ENCODE measurements at places on chromosomes 2 and 18.

- DNase-seq = no peak
These were observed 3031.0 kb upstream of the TEKT4 start for GRCh38 chr2:91839904-91840868.

DNA sequence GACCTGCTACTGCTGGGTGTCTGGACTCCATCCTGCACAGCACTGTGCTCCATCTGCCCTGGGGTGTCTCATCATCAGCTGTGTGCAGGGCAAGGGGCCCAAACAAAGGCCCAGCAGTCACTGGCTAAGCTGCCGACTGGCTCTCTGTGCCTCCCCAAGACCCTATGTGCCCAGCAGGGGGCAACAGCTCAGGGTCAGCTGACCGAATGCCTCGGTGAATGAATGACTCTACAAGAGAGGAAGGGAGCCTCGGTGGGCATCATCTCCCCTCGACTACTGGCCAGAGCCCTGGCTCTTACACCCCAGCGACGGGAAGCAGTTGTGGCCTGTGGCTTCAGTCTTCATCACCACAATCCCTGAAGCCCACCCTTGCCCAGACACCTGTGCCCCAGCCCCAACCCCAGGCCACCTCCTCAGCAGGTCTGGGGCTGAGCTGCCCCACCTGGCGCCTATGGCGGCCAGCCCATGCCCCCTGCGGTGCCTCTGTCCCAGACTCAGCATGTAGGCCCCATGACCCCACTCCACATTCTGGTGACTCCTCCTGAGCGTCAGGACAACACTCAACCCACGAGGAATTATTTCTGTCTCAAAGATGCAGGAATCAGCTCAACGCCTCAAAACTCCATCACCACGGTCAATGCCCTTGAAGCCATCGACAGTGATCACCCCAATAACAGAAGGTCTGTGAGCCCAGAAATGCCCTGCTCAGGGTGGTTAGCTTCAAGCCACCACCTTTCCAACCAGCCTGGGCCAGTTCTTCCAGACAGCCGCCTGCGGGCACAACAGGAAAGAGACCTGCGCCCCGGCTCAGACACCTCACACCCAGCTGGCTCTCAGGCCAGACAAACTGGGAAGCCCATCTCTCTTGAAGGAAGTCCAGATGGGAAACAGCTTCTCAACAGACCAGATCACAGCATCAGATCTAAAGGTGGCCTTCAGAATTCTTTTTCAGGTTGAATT, 1.6 kb upstream of the GPR17 start:
- DNase-seq = no peak

- DNase-seq = no peak
These were observed 1296.0 kb upstream of the ZEB2 start for GRCh38 chr2:145815933-145816332.

DNA sequence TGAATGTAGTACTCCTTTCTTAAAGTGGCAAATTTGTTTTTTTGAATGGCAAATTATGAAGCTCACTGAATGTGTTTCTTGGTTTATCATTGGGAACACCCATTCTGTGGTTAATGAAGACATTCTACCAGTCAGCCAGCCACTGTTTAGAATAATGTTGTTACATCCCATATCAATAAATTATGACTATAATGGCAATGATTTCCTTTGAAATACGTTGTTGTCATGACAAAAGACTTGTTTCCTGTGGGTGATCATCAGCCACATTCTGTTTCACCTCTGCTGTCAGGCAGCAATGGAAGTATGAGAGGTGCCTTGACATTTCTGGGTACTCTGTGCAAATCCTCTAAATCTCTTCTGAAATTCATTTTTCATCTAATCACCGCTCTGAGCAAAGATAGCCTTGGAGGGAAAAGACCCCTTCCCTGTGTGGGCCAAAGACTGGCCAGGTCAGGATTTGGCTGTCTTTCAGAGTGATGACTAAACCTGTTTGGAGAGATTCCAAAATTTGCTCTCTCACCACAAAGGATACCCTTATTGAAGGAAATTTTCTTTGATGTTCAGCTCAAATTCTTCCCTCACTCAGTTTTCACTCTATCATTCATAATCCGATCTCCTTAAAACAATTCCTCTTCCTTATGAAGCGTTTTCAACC, 869.2 kb downstream of the BCL11A start:
- DNase-seq = no peak

DNA sequence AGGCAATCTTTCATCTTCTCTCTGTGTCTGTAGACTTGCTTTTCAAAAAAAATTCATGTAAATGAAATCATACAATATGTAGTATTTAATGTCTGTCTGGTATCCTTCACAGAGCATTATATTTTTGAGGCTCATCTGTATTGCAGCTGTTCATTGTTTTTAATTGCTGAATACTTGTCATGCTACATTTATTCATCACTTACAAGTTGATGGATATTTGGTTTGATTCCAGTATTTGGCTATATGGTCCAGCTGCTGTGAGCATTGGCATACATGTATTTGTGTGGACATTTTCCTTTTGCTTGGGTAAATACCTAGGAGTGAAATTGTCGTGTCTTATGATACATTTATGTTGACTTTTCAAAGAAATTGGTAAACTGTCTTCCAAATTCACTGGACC, 441.4 kb downstream of the DCDC2C start:
- DNase-seq = no peak

DNA sequence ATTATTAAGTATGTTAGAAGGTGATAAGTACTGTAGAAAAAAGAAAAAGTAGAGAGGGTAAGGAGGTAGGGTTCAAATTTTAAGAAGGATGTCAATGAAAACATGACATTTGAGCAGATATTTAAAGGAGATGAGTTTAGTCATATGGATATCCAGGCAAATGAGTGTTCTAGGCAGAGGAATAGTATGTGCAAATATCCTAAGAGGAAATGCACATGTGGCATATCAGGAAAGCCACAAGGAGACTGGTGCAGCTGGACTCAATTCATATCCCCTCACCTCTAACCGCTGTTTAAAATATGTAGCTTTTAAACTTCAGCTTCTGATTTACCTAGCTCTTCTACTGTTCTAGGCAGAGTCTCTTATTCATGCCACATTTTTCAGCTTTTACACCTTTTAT, 9.5 kb downstream of the AGPS start:
- DNase-seq = no peak

- DNase-seq = no peak
These were observed 1.0 kb downstream of the CHRNG start for GRCh38 chr2:232540441-232541041.

DNA sequence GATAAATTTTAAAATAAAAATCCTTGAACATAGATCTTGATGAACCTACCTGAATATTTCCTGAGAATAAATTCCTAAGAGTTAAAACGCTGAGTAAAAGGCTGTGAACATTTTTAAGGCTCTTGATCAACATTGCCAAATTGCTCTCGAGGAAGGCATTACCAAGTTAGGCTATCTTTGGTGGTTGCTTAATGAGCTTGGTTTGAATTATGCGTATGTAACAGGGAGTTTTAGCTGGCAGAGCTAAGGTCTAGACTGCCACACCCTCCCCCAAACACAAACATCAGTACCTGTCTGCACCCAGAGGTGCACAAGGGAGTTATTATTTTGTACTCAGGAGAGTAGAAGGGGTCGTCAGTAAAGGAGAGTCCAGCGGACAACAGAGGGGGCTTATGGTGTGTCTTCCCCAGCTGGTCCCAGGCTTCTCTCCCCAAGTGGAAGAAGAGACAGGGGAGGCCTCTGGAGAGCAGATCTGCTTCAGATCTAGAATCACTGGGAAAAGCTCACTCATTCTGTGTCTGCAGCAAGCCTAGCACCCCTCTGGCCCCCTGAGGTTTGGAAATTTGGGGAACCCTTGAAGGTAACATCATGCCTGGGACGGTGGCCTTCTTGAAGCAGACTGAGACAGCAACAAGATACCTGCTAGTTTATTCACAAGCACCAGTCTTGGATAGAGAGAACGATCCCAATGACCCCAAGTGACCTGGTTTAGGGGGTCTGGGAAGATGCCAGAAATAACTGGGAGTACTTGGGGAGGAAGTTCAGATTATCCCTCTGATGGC, 197.2 kb upstream of the ID2 start:
- no peak for DNase-seq
